Activated CD4-positive, alpha-beta T cell treated with anti-CD3 and anti-CD28 coated beads for 4 hours (primary cell): ENCODE measurements at places on chromosomes 3 and 15.

DNA sequence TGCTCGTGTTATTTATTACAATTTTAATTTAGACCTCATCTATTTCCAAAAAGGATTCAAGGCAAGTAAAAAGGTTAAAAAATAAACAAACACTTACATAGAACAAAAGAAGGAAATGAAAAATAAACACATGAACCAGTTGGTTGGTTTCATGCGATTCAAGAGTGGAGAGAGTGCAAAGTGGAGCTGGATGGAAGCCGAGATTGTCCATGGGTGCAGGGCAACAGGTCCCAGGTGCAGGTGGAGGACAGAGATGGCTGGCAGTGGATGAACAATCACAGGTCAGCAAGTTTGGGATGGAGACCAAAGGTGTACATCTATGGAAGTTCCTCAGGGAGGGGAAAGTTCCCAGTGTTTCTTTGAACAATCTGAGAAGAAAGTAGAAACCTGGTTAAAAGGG, 11.6 kb upstream of the SEMA5B start:
- no peak for DNase-seq

GRCh38 chr3:182979103-182979673, 1.1 kb downstream of the DCUN1D1 start:
- no peak for DNase-seq

DNA sequence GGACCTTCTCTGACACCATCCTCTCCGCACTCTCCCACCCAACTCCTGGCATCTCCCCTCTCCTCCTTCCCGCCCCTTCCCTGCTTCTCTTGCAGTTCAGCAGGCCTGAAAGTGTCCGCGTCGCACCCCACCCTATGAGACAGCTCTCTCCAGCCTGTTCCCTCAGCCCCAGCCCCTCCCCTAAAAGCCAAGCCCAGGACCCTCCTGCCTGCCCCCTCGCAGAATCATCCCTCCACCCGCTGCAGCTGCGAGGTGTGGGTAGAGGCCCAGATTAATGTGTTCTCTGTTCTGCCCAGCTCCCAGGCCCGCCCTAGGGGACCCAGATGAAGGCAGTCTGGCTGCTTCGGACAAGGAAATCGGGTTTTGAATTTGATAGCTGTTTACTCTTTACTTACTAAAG, 410 bp downstream of the PRR23E start:
- no peak for DNase-seq

GRCh38 chr3:128068156-128068620, 16.0 kb downstream of the SEC61A1 start:
- no peak for DNase-seq

DNA sequence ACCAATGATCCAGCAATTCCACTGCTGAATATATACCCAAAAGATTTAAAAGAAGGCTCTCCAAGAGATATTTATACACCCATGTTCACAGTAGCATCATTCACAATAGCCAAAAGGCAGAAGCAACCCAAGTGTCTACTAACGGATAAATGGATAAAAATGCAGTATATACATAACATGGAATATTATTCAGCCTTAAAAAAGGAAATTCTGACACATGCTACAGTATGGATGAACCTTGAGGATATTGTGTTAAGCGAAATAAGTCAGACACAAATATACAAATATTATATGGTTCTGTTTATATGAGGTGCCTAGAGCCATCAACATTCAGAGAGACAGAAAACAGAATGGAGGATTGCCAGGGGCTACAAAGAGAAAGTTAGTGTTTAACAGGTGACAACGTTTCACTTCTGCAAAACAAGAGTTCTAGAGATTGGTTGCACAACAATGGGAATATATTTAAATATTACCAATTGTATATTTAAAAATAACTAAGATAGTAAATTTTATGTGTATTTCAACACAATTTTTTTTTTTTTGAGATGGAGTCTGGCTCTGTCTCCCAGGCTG, 69.4 kb downstream of the STAG1 start:
- no peak for DNase-seq

- DNase-seq = peak; percentile 14
These were observed at the start of gene ENTPD3 for GRCh38 chr3:40387001-40387894. TSS of gene ENTPD3 (plus strand) at chr3:40387184. CDS start at chr3:40388058, 874 bp downstream.

DNA sequence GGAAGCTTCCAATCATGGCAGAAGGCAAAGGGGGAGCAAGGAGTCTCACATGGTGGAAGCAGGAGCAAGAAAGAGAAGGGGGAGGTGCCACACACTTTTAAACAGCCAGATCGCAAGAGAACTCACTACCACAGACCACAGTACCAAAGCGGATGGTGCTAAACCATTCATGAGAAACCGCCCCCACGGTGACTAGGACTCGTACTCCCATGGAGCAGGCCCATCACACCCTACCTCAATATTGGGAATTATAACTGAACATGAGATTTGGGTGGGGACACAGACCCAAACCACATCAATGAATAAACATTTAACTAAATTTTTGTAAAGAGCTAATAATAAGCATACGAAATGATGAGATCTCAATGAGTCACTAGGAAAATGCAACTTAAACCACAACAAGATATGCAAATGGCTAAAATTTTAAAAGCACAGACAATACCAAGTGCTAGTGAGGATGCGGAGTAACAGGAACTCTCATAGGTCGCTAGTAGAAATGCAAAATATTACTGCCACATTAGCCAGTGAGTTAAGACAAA, 10.0 kb downstream of the MRPS25 start:
- peak; percentile 62 for DNase-seq

- DNase-seq = no peak
These were observed 167.0 kb downstream of the FMN1 start for GRCh38 chr15:33027306-33028035.

DNA sequence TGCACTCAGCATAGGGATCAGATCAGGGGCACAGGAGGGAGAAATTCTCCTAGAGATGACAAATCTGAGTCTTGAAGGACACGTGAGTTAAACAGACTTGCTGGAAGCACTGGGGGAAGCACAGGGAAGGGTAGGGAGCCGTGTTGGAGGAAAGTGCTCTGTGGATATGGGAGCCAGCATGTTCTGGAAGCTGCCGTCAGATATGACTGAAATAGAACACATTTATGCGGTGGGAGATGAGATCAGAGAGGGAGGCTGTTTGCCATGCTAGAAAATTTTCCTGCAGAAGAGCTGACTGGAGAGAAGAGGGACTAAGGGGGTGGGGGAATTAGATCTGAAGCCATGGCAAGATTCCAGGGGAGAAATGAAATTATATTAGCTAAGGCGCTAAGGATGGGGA, 1.8 kb downstream of the TAMM41 start:
- no peak for DNase-seq

DNA sequence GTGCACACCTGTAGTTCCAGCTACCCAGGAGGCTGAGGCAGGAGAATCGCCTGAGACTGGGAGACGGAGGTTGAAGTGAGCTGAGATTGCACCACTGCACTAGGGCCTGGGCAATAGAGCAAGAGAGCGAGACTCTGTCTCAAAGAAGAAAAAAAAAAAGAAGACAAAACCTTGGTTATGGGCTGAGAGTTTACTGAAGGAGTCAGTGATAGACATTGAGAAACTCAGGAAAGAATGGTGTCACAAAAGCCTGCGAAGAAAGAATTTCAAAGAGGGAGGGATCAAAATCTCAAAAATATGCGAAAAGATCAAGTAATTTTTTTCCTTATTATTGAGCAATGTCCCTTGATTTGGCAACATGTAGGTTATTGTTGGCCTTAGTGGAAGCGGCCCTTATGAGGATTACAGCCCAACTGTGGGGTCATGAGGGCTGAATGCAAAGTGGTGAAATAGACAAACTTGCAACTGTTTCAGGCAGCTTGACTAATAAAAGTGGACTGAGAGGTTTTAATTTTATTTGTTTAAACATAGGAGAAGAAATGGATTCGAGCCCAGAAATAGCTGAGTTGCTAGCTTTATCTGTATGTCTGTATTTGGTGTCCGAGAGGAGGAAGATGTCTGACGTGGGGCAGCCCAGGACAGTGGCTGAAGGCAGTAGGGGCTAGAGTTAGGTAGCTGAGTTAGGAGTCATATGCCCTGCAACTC, 18.8 kb upstream of the CELF6 start:
- DNase-seq = no peak

- no peak for DNase-seq
These were observed 24.0 kb upstream of the TLE3 start for GRCh38 chr15:70121624-70122302.

DNA sequence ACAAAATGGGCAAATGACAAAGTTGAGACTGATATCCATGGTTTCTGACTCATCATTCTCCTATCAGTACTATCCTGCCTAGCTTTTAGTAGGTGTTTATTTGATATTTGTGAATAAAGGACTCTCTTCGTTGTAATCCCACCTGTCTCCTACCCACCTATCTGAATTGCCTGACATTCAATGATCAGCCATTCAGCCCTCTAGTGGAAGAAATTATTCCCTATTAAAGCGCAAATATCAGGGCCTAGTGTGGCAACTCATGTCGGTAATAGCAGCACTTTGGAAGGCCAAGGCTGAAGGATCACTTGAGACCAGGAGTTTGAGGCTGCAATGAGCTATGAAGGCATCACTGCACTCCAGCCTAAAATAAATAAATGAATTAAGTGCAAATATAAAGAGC, 195.7 kb upstream of the SETMAR start:
- no peak for DNase-seq

DNA sequence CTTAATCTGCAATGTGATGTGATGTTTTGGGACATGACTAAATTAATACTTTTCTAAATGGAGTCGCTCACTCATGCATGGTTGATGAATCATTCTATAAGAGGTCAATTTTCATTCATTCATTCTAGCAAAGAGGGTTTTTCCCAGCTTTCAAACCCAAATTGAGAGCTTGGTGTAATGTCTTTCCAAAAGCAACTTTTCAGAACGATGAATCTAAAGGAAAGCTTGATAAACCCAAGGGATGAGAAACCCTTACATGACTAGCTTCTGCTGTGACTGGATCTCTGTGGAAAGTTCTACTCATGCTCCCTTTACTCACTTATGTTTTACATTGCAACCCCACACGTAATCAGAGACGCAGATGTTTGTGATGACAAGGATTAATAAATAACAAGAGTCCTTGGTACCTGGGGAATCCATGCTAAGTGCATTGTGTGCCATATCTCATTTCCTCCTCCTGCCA, 47.7 kb downstream of the PDZRN3 start:
- DNase-seq = no peak

DNA sequence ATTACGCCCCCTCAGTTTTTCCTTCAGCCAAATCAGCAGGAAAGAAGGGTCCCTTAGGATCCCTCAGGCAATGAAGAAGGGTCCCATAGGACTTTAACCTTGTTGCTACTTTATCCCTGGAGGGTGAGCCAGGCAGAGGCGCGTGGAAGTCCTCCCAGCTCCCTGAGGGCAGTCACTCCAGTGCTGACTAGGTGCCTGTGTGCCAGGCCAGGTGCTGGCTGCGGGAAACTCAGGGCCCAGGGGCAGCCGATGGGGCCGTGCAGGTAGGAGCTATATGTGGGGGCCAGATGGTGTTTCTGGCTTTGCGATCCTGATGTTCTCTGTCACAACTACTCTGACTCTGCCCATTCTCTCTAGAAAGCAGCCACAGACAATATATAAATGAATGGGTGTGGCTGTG, 42.8 kb upstream of the IQSEC1 start:
- no peak for DNase-seq

DNA sequence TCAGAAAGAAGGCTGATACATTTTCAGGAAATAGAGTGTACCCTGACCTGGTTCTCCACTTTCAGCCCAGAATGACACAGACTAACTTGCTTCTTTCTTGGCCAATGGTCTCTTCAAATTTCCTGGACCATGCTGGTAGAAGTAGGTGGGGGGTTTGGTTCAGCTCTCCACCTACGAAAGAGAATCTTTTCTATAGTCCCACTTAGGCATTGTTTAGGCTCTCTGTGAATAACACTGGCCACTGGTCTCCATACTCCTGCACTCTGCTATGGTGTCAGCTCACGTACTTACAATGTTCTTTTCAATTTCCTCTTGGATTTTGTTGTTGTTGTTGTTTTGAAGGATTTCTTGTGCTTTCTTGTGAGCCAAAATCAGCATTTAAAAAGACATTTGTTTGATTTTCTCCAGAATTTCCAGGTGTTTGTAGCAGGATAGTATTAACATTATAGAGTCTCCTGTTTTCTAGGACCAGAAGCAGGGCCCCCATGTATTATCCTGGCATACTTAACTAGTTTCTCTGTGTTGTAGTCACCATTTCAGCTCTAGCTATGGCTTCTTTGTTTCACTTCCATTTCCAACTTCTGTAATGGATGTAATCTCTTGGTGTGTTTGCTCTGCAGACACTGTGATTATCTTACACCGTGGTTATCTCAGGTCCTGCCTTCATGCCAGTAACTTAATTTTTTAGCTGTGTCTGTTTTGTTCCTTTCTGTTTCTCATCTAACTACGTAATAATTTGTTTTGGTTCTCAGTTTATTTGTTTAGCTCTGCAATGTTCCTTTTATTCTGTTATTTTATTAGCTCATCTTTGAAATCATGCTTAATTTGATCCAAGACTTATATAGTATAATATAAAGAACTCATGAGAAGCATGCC, 61.4 kb downstream of the CHRNA7 start:
- no peak for DNase-seq

DNA sequence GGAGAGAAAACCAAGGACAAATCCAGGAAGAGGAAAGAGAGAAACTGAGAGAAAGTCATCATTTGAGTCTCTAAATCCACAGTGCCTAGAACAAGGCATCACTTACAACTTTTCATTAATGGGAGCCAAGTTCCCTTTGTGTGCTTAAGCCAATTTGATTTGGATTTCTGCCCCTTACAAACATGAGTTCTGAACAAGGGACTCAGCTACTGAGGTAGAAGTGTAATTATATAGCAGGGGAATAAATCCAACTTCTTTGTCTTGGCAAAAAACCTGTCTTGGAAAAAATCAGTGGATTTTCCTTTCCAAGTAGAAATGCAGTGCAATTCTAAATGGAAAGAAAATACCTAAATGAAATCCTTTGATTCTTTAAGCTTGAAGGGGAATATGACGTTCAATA, 307.2 kb upstream of the CNTN3 start:
- DNase-seq = no peak

GRCh38 chr3:61066800-61067199, 184.5 kb downstream of the FHIT start:
- no peak for DNase-seq

DNA sequence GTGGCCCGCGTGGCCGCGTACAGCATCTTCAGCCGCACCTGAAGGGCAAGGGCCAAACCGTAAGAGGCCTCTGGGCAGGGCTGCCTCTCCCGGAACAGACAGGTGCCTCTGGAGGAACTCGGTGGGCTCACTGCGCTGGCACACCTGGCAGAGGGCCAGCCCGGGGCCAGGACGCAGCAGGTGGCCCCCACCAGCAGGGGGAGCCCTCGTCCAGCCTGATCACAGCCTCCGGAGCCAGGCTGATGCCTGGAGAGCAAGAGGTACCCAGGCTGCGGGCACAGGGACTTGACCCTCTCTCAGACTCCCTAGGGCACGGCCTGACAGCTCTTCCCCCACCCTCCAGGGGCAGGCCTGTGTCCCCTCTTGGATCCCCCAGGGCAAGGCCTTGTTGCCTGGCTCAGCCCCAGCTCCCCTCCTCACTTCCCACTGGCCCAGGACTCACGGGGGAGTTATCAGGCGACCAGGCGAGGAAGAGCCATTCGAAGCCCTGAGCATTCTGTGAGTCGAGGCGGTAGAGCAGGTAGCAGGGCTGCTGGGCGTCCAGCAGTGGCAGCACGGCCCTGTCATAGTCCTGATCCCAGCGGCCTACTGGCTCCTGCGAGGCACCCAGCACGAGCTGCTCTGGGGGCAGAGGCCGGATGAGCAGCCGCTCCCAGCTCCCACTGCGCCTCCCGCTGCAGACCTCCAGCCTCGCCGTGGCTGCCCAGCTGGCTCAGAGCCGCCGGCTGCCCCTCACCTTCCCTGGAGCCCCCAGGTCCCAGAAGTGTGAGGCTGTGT, 6.2 kb upstream of the TLR9 start:
- peak; percentile 90 for DNase-seq
